ENCODE measurements at places on chromosomes 3 and 15. TPM values are rescaled to one million over a fixed set of nuclear protein-coding genes. Genes with fewer than 3 reads are reported as not detected.
A peak's percentile ranks its signal among the peaks of the same experiment; 100 is the strongest.

- DNase-seq, result no peak
These were observed 80.8 kb downstream of the OPA1 start for GRCh38 chr3:193673845-193674244.

DNA sequence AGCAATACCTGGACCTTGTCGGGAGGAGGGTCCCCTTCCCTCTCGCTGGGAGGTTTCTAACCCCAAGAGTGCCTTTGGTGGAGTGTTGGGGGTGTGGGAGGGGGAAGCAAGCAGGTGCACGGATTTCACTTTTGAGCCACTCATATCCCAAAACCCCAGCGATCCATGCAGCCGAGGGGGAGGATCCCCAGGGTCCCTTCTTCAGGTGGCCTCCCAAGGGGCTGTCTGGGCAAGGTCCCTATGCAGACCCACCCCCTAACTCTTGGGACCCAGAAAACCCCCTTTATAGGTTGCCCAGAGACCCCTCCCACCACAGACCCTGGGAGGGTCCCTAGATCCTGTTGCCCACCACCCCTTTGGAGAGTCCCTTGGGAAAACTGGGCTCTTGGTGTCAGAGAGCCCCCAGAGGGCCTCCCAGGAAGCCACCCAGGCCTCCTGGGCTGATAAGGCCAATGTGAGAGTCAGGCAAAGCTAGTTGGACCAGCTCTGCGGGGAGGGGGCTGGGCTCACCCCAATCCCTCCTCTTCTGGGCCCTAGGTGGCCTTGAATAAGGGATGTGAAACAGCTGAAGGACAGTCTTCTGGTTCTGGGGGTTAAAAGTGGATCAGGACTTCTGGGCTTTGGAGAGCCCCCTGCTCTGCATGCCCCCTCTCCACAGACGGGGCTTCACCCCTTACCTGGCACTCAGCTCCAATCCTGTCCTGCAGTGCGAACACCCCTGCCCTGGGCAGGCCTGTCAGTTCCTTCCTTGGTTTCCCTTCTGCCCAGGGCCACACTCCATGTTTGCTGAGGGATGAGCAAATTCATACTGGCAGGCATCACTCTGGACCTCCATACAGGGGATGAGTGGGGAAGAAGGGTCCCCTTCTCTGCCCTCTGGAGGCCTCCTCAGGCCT is 932 bp upstream of the PLCD1 start:
- no peak for DNase-seq

C3orf20 gene
- 0.30 TPM for polyA plus RNA-seq

DNA sequence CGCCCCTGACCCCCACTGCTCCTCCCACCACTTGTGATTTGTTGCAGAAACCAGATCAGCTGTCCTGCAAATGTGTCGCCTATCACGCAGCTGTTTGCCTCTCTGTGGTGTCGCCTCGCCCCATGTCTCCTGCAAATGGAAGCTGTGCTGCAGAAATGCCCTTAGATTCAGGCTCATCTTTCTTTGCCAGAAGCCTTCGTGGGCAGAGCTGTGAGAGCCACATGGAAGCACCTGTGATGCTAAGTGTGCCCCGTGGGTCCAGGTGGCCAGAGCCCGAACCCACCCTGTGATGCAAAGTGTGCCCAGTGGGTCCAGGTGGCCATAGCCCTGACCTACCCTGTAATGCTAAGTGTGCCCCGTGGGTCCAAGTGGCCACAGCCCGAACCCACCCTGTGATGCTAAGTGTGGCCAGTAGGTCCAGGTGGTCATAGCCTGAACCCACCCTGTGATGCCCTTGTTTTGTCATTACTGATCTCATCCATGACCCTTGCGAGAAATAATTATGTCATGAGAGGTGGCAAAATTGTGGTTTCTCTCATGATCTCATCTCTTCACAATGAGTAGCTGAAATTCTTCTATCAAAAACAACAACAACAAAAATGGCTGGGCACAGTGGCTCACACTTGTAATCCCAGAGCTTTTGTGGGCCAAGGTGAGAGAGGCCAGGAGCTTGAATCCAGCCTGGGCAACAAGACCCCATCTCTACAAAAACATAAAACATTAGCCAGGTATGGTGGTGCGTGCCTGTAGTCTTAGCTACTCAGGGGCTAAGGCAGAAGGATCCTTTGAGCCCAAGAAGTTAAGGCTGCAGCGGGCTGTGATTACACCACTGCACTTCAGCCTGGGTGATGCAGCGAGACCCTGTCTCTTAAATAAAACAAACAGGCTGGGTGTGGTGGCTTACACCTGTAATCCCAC is 187.4 kb downstream of the GOLGA6L6 start:
- DNase-seq, result no peak

DNA sequence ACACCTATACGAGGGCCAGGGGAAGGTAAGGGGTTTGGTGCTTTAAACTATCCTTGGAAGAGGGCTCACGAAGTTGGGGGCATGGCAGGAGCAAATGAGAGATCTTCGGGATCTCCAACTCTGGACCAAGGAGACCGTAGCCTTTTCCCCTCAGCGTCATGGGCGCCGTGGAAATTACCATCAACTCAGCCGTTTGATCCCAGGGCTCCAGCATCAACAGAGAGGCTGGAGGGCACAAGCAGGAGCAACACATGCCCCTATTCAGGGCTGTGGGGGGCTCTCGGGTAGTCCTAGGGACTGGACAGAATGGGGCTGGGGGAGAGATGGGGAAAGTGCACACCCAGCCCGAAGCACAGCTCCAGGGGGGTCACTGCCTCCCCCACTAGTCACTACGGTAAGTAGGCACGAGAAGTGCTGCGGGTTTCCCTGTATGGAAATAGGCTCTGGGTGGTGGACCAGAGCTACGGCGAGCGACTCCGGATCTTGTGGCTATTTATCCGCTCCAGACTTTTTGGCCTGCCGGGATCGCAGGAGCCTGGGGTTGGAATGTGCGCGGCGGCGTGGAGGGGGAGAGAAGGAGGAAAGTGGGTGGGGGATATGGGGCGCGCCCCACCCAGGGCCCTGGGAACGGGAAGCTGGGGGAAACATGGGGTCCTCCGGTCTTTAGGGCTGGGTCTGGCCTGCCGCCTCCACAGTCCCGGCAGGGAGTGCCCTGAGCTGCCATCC is 539 bp upstream of the LAMB2 start:
- DNase-seq, result peak; percentile 83

- no peak for DNase-seq
These were observed 57.5 kb downstream of the MFSD1 start for GRCh38 chr3:158859362-158859761.

RSRC1 gene
- 33.5 TPM for polyA plus RNA-seq

- no peak for DNase-seq
These were observed 64.4 kb upstream of the ACAN start for GRCh38 chr15:88738796-88739195.

DNA sequence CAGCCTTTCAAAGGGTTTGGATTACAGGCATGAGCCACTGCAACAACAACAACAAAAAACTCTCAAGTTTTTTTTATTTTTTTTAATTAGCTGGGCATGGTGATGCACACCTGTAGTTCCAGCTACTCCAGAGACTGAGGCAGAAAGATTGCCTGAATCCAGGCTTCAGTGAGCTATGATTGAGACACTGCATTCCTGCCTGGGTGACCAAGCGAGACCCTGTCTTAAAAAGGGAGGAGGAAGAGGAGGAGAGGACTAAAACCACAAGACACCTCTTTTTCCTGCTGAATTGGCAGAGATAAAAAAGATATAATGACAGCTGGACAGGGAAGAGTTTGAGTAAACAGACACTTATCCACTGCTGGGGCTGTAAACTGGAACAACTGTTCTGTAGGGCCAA is 22.7 kb upstream of the CHRNB4 start:
- DNase-seq, result no peak

- no peak for DNase-seq
These were observed 17.3 kb upstream of the LRRK1 start for GRCh38 chr15:100901702-100902435.

GRCh38 chr3:157931517-157931916 is 174.7 kb downstream of the SHOX2 start:
- DNase-seq, result no peak

EIF4E3 gene
- 13.6 TPM for polyA plus RNA-seq

DNA sequence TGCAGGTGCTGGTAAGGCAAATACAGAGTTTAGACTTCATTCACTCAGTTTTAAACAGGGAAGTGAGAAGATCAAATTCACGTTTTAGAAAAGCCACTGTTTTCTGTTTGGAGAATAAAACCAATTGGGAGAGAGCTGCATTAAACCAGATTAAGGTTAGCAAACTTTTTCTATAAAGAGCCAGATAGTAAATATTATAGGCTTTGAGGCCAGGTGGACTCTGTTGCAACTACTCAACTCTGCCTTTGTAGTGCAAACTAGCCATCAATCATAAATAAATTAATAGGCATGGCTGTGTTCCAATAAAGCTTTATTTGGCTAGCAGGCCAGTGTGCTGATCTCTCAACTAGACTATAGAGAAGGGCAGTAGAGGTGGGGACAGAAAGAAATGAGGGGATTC is 33.5 kb downstream of the SUCLG2 start:
- DNase-seq, result no peak

GRCh38 chr3:11764931-11765363 is 81.7 kb downstream of the TAMM41 start:
- DNase-seq, result no peak

DNA sequence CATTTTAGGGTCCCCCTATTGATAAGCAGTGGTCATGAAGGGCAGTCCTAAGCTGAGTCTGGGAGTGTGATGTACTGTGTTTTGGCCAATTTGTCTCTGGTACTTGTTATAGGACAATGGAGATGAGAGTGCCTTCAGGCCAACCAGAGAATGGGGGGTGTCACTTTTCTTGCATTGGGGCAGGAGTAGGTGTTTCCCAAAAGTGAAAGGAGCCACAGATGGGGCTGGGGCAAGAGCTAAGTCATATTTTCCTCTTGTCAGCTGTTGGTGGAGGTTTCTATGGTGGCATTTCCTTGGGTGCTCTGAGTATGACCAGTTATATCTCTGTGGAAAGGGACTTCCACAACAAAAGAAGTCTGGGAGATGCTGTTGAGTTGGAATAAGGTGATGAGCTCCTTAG is 24.7 kb upstream of the BSN start:
- no peak for DNase-seq

GRCh38 chr3:138220788-138221187 is 33.7 kb downstream of the ARMC8 start:
- no peak for DNase-seq

DPH6 gene
- polyA plus RNA-seq, result 19.0 TPM

DNA sequence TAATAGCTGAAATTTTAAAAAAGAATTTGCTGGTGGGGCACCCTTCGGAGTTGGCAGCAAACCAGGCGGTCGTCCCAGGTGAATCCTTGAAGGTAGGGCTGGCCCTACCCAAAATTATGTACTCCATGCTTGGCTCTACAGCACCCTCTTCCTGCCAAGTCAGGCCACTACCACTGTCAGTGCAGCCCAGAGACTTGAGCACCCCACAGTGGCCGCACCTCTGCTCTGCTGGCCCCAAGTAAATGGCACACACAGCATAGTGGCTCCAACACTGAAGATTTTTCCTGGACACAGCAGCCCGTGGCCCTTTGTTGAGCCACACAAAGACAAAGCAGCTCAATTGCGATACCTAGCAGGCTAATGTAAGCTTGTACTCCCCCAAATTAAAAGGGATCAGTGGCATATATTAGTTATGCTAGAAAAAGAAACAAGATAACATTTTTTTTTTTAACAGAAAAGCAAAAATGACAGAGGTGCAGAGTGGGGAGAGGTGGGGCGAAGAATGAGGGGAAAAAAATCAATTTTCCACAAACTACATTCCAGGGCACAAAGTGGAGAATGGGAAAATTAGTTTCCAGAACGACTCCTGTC is 250.5 kb downstream of the UACA start:
- DNase-seq, result no peak

DNA sequence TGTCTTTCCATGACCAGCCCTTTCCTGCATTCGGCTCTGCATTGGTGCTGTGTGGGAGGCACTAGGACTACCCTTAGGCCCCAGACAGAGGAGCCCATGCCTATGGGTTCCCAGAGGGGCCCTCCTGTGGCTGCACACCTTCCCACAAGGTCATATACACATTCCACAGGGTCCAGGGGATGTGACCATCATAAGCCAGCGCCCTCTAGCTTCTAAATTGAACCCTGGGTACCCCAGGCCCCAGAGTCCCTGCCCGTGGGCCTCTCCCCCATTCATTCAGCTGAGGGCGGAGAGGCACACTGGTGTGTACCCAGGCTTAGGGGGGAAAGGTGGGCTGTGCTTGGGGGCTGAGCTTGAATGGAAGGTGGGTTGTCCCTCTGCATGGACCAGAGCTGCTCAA is 10.2 kb upstream of the SLC6A6 start:
- no peak for DNase-seq

GRCh38 chr3:23932571-23932970 is 12.5 kb upstream of the NR1D2 start:
- no peak for DNase-seq

DNA sequence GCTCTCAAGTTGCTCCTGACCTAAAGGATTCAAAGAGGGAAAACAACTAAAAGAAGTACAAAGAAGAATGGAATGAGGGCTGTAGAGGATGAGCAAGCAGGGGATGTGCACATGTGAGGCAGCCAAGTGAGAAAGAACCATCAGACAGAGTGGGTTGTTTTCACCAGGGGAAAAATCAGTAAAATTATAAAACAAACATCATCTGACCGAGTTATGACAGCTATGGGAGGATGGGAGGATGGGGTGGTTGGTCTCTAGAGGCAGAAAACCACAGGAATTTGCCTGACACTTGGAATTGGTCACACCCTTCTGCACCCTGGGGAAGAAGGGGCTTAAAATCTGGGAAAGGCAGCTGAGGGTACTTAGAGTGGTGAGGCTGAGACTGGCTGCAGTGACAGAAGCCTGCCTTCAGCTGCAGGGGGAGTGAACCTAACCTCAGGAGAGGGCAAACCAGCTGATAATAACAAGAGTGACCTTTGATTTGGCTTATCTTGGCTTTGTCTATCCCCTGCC is 10.1 kb downstream of the ARHGAP31 start:
- DNase-seq, result no peak

GRCh38 chr3:70085613-70086012 is 86.1 kb downstream of the SAMMSON start:
- no peak for DNase-seq

BTD gene
- 21.5 TPM for polyA plus RNA-seq

GRCh38 chr15:89307046-89307587 is 27.5 kb downstream of the POLG start:
- no peak for DNase-seq

GRCh38 chr3:45095916-45096526 is 50.2 kb downstream of the CDCP1 start:
- no peak for DNase-seq

DNA sequence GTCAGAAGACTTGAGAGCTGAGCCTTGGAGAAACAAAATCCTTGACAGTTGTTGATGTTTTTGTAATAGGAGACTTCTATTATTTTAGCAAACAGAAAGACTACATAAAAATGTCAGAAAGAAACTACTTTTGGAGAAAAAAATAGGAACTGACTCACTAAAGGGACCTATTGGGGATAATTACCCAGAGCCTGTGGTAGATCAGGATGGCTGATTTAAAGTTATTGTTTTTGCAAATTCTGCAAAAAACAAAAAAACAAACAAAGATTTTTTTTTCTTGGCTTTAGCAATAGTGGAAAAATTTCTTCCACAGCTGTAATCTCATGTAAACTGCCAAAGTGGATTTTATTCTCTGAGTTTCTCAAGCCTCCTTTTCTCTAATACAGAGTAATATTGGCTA is 101.5 kb upstream of the SATB1 start:
- DNase-seq, result no peak

GRCh38 chr3:24202071-24202470 is 257.0 kb downstream of the NR1D2 start:
- no peak for DNase-seq
